ENCODE measurements at places on chromosomes 7 and 10. TPM values are rescaled to one million over a fixed set of nuclear protein-coding genes. Genes with fewer than 3 reads are reported as not detected.

The PNLIPRP1 gene
- not detected for total RNA-seq

The FOXI2 gene
- total RNA-seq: not detected

The LIPF gene
- total RNA-seq: not detected

The ABCB4 gene
- total RNA-seq: under 0.01 TPM

The C7orf33 gene
- not detected for total RNA-seq

The SAMD9L gene
- total RNA-seq: 9.9 TPM

The KLF14 gene
- total RNA-seq: not detected

The EPO gene
- total RNA-seq: not detected

The CPA1 gene
- not detected for total RNA-seq

The DNAH11 gene
- total RNA-seq: 0.63 TPM

The FKBP6 gene
- not detected for total RNA-seq

The CAMK2B gene
- 3.1 TPM for total RNA-seq

The SFTPA1 gene
- total RNA-seq: not detected

The AGR2 gene
- total RNA-seq: not detected

The DPP6 gene
- not detected for total RNA-seq

The PRSS1 gene
- total RNA-seq: not detected

The CHN2 gene
- under 0.01 TPM for total RNA-seq

The PDE1C gene
- total RNA-seq: 0.38 TPM

The CRHR2 gene
- not detected for total RNA-seq

The LIPM gene
- total RNA-seq: not detected

The SFTPD gene
- total RNA-seq: not detected

The NEBL gene
- 3.1 TPM for total RNA-seq

The PTN gene
- 0.56 TPM for total RNA-seq

The GPR37 gene
- total RNA-seq: 4.7 TPM

The ADAM8 gene
- total RNA-seq: 0.18 TPM

The GIMAP2 gene
- total RNA-seq: 55.9 TPM

The RGR gene
- not detected for total RNA-seq

The JAZF1 gene
- 5.3 TPM for total RNA-seq

The TMEM139 gene
- not detected for total RNA-seq

The PIK3CG gene
- total RNA-seq: 7.2 TPM

The HTR7 gene
- 0.47 TPM for total RNA-seq

The LRGUK gene
- total RNA-seq: 0.18 TPM

The MRLN gene
- total RNA-seq: not detected

The LEP gene
- total RNA-seq: under 0.01 TPM

The AMPH gene
- 0.09 TPM for total RNA-seq

The FAM25A gene
- not detected for total RNA-seq

The ITGB8 gene
- 7.1 TPM for total RNA-seq
